ENCODE measurements at places on chromosomes 2 and 18.

DNA sequence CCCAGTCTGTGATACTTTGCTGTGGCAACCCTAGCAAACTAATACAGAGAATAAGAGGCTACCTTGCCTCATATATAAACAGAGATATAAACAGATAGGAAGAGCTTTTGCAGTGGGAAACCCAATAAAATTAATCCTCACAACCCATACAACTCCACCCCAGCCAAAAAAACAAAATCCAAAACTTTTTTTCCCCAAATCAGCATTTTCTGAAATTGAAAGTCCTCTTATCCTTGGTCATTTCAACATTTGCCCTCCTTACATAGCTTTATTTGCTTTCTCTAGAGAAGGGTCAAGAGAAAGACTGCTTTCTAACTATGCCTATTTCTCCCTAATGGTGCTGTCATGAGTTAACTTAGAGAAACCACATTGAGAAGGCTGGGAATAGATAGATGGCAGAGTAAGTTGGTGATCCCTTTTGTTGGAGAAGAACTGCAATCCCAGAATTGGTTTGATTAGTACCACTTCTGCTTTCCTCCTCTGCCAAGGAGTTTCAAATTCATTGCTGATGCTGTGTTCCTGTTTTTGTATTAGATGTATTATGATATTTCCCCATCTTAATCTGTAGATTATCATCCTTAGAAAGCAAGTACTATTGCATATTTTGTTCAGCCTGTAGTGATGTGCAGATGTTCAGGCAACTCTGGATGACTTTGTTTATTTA, 76.5 kb upstream of the B3GNT2 start:
- no peak for DNase-seq

GRCh38 chr18:22423878-22424564, 6.3 kb upstream of the CTAGE1 start:
- no peak for DNase-seq

DNA sequence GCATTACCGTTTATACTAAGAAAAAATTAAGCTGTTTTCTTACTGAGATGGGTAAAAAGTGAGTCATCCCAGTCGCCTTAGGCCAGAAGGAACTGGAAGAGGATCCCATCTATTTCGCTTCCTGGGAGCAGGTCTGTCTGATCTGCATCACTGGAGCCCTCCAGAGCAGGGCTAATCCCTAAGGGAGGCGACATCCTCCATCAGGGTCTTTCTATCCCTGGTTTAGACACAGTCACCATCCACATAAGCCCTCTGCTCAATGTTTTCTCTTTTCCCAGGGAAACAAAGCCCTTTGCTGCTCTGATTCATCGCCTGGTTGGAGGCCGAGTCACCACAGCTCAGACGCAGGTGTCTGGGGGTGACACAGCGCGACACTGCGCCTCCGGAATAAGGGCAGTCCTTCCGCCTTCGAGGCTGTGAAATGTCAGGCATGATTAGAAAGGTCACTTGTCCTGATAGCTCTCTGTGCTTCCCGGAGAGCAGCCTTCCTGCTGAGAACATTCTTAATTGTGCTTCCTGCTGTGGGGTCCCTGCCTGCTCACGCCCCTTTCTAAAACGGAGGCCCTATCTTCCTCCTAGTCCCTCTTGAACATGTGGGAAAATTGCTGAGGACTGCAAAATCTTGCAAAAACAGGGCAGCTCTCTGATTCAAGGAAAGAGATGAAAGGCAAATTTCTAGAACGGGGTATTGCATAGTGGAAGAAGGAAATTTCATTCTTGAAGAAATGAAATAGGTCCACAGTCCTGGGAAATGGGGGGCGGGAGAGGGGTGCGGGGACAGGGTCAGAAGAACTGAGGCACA, 56.3 kb downstream of the MARCHF4 start:
- peak; percentile 43 for DNase-seq

DNA sequence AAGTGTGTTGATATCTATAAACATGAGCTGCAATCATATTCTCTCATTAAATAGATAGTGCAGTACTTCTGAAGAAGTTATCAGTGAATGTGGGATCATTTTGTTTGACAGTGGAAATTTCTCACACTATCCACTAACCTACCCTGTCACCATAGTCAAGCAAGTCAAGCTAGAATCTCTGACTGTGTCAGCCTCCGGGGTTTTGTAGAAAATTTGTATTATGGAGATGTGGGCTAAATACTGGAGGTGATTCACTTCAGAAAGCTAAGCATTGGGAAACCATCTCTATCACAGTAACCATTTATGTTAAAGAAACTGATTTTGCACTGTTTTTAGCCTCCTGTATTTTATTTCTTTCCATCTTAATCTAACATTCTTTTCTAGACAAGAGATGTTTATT, 126.6 kb upstream of the CREB1 start:
- no peak for DNase-seq

DNA sequence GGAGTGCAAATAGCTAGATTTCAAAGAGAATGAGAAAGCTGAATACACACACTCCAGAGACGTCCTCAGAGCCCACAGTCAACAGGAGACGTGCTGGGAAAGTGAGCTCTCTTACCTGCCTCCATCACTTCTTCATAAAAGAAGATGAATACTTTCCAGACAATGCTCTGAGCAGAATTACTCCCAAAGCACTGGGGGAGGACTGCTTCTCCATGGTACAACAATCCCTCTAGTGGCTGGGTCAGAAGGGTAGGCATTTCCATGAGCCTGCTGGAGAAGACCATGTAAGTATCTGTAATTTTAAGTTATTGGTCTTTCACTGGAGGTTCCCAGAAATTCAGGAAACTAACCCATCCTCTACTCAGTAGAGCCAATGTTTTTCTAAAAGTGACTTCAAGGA, 190.3 kb downstream of the RBM43 start:
- DNase-seq, result peak; percentile 64

- DNase-seq, result peak; percentile 8
These were observed 17.5 kb downstream of the POLR1A start for GRCh38 chr2:86087936-86088850.

DNA sequence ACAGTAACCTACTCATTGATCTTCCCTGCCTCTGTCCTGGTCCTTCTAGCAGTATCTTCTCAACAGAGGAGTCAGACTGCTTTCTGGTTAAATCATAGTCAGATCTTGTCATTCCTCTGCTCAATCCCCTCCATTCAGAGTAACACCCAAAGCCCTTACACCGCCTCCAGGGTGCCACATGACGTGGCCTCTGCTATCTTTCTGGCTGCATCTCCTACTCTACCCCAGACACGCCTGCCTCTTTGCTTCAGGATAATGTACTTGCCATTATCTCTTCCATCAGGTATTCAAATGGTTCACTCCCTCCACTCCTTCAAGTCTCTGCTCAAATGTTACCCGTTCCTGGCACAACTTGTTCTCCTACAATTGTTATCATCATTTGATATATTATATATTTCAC, 36.3 kb upstream of the ACVR2A start:
- DNase-seq, result no peak

DNA sequence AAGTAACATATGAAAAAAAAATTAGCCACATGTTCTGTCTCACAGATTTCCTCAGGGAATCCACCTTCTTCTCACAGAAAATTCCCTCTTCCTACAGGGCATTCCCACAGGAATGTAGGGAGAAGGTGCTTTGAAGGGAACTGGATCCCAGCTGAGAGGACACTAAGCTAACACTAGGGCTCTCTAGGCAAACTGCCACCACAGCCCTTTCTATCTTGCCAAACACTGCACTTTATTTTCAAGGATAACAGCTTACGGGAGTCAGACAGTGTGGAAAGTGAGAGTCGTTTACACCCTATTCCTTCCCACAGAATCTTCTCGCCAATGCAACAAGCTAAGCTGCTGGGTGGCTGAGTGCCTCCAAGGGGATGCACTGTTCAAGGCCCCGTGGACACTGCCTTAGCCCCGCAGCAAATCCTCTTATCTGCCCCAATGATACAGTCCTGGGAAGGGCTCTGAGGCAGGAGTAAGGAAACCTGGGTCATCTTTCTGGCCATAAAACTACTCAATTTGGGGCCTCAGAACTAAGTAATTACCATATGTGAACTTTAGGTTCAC, 76.9 kb downstream of the CCDC93 start:
- peak; percentile 49 for DNase-seq

DNA sequence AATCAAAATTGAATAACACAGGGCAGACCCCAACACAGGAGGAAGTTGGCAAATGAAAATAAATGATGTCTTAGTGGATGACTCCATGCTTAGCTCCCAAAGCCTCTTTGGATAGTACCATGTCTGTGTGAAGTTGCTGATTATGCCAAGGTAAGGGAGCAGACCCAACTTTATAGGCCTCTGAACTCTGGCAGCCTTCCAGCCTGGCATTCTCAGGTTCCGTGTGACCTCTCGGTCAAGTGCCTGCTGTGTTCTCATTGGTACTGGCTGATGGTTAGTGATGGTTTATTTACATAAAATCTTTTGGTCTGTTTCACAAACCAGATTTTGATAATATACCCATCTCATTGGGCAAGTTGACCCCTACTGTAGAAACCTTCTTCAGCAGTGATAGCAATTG, 112.2 kb upstream of the TTC39C start:
- DNase-seq, result no peak

GRCh38 chr18:67735506-67735905, 219.0 kb upstream of the DSEL start:
- no peak for DNase-seq

DNA sequence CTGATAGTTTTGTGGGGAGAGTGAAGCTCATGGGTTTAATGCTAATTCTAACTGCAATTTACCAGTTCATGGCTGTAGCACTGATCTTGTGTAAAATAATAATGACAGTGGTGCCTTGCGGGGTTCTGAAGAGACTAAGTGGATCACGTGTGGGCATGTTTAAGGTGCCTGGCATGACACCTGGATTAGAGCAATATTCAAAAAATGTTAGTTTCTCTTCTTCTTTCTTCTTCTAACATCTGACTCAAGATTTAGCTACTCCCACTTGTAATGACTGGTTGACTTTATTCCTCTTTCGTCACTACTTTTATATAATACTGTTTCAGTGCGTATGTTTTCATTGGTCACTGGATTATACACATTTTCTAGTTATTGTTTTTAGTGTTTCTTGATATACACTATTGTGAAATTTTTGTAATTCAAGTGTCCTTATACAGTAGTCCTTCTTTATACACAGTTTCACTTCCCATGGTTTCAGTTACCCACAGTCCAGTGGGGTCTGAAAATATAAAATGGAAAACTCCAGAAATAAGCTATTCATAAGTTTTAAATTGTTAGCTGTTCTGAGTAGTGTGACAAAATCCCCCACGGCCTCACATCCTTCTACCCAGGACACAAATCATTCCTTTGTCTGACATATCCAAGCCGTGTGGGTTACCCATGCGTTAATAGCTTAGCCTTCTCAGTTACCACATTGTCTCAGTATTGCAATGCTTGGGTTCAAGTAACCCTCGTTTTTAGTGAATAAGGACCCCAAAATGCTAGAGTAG, 662.2 kb upstream of the CNTNAP5 start:
- DNase-seq, result peak; percentile 19

GRCh38 chr2:62099523-62100175, 96.3 kb upstream of the B3GNT2 start:
- DNase-seq, result no peak

GRCh38 chr2:69021727-69022126, 8.7 kb downstream of the ANTXR1 start:
- DNase-seq, result no peak

- DNase-seq, result peak; percentile 46
These were observed 344.3 kb upstream of the KCNH7 start for GRCh38 chr2:163182764-163183354.

GRCh38 chr2:240903191-240904060, 2.7 kb upstream of the CROCC2 start:
- no peak for DNase-seq

GRCh38 chr2:29159125-29159524, 43.9 kb downstream of the CLIP4 start:
- DNase-seq, result no peak

DNA sequence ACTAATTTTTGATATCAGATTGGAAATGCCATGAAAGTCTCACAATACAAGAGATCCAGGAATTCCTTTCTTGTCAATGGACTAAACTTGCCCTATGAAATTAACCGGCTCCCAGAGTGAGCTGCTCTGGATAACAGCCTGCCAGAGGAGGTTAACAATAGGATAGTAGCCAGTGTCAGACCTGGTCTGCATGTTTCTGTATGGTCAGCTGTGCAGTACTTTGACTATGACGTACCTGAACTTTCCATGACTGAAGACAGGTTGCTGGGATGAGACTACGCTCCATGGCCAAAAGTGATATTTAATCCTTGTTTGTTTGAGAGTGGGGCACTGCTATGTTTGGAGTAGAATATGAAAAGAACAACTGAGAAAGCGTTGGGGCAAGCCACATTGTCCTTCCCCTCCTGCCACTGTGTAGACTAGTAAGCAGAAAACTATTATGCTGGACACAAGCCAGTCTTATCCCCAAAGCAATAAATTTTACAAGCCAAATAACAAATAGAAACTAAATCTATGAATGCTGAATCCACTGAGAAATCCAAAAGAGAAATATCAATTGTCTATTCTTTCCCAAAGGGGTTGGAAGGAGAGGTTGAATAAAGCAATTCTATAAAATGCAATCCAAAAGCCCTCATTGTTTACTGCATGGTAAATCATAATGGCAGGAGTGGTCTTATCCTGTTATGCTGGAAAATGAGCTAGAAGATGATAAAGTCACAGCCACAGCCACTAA, 115.5 kb upstream of the CYP26B1 start:
- no peak for DNase-seq

DNA sequence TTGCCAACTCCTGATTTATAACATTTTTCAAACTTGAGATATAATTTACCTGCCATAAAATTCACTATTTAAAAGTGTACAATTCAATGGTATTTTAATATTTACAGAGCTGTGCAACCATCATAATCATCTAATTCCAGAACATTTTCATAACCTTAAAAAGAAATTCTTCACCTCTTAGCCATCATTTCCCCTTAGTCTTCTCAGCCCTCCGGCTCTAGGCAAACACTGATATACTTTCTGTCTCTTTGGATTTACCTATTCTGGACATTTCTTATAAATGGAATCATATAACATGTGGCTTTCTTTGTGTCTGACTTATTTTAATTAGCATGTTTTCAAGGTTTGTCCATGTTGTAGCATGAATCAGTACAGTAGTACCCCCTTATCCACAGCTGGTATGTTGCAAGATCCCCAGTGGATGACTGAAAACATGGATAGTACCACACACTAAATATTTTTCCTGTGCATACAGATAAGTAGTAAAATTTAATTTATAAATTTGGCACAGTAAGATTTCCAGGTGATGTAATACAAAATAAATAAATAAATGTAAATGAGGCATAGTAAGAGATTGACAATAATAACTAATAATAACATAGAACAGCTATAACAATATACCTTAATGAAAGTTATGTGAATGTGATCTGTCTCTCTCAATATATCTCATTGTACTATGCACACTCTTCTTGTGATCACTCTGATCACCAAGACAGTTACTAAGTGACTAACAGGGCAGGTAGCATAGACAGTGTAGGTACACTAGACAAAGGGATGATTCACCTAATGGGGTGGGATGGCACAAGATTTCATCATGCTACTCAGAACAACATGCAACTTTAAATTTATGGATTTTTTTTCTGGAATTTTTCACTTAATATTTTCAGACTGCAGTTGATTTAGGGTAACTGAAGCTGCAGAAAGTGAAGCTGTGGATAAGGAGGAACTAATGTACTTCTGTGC, 73.1 kb downstream of the RAB3GAP1 start:
- no peak for DNase-seq

All from NCI-H82 (cell line).